ENCODE measurements at places on chromosomes 5 and 9.

DNA sequence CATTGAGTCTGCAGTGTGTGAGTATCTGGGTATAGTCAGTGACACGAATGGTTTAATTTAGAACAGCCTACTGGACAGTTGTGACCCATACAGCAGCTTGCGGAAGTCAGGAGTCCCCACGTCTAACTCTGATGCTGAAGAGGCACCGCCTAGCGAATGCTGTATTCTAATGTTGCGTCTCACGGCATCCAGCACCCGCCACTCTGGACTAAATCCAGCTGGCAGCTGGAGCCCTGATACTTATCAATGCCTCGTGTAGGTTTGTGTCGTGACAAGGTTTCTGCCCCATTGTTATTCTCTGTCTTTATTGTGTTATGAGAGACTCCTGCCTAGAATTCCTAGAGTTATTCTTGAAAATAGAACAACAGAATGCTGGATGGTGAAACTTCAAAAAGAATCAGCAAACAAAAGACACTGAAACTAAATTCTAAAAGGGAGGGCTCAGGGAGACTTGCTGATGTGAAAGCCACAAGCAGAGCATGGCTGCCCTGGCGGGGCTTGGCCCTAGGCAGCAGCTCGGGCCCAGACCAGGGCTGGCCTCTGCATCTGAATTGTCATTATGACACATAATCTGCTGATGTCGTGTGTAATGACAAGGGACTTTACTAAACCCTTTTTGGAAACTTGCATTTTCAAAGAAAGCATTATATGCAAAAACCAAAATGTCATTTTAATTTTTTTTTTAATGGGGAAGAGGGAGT lies 123.5 kb upstream of the ICE1 start:
- H3K36me3 ChIP-seq = no peaks in the 10 kb centered on the region
- DNase-seq = no peak
- H3K27ac ChIP-seq = no peak overlapping the region
- peaks cover 6% of the 10 kb centered on the region for H3K27me3 ChIP-seq
- no peak overlapping the region for H3K4me3 ChIP-seq

- H3K4me3 ChIP-seq = peak overlapping the region; percentile 94
- H3K36me3 ChIP-seq = peaks cover 45% of the 10 kb centered on the region
- DNase-seq = no peak
- no peaks in the 10 kb centered on the region for H3K27me3 ChIP-seq
- peaks cover 39% of the 10 kb centered on the region for H3K4me1 ChIP-seq
Measured at GRCh38 chr9:127735530-127736185, 564 bp upstream of the TOR2A start.

DNA sequence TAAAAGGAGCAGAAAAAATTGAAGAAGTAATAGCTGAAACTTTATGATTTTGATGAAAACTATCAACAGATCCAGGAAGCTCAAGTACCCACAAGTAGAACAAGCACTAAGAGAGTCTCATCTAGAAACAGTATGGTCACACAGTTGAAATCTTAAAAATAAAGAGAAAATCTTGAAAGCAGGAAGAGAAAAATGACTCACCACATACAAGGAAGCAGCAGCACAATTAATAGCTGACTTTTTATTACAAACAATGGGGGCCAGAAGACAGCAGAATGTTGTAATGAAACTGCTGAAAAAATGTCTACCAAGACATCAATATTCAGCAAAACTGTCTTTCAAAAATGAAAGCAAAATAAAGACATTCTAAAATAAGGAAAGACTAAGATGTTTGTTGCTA lies 1108.3 kb upstream of the DMAC1 start:
- H3K4me1 ChIP-seq = no peaks in the 10 kb centered on the region
- no peaks in the 10 kb centered on the region for H3K36me3 ChIP-seq
- DNase-seq = no peak
- H3K27me3 ChIP-seq = no peaks in the 10 kb centered on the region
- no peak overlapping the region for H3K27ac ChIP-seq

DNA sequence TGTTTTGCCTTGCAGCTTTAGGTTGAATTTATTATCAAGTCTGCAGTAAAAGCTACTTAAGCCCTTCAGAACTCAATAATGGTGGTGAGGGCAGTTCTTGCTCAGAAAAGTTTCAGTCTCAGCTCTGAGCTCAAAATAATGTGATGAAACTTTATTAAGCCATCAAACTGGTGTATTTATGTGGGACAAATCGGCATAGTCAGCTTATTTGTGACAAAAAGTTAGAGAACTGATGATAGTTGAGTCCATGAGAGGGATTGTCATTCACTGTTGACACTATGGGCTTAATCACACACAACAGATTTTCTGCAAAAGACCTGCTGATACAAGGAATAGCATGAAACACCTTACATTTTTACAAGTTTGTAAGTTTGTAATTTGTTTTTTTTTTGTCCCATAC lies 9.4 kb downstream of the SRD5A1 start:
- H3K4me1 ChIP-seq = no peaks in the 10 kb centered on the region
- no peak overlapping the region for H3K4me3 ChIP-seq
- no peaks in the 10 kb centered on the region for H3K27me3 ChIP-seq
- DNase-seq = no peak

- no peak for DNase-seq
- no peaks in the 10 kb centered on the region for H3K27me3 ChIP-seq
- peaks cover 94% of the 10 kb centered on the region for H3K4me1 ChIP-seq
- H3K36me3 ChIP-seq = no peaks in the 10 kb centered on the region
- no peak overlapping the region for H3K4me3 ChIP-seq
Measured at GRCh38 chr9:127545196-127546124, 66.6 kb upstream of the STXBP1 start.

GRCh38 chr5:120848883-120849282 lies 384.8 kb downstream of the PRR16 start:
- H3K4me1 ChIP-seq = no peaks in the 10 kb centered on the region
- H3K36me3 ChIP-seq = no peaks in the 10 kb centered on the region
- H3K27ac ChIP-seq = no peak overlapping the region
- no peak for DNase-seq
- no peak overlapping the region for H3K4me3 ChIP-seq
- no peaks in the 10 kb centered on the region for H3K27me3 ChIP-seq

GRCh38 chr5:72093824-72094223 lies 13.5 kb upstream of the MAP1B start:
- DNase-seq = no peak
- H3K27ac ChIP-seq = no peak overlapping the region
- no peak overlapping the region for H3K4me3 ChIP-seq

DNA sequence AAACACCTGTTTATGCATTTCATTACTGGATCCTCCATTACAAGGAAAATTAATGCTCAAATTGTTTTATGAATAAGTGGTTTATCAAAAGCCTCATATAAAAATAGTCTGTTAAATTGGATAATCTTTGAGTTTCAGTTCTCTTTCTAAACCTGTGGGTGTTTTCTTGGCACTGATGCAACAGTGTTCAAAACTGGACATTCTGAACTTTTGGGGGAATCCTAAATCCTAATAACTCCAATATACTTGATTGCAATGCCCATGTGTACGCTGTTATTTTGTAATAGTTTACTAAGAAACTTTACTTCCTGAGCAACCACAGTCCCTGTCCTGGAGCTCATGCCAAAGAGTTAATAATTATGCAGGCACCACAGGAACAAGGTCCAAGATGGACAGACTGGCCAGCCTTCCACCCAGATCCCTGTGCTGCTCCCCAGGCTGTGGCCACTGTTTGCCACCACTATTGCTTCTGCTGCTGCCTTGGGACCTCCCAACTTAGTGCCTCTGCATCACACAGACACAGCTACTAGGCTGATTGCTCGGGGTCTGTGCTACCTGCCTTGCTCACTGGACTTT lies 14.0 kb downstream of the IRGM start:
- no peaks in the 10 kb centered on the region for H3K27me3 ChIP-seq
- no peak overlapping the region for H3K27ac ChIP-seq
- no peak overlapping the region for H3K4me3 ChIP-seq
- no peaks in the 10 kb centered on the region for H3K4me1 ChIP-seq
- H3K36me3 ChIP-seq = no peaks in the 10 kb centered on the region
- DNase-seq = no peak

DNA sequence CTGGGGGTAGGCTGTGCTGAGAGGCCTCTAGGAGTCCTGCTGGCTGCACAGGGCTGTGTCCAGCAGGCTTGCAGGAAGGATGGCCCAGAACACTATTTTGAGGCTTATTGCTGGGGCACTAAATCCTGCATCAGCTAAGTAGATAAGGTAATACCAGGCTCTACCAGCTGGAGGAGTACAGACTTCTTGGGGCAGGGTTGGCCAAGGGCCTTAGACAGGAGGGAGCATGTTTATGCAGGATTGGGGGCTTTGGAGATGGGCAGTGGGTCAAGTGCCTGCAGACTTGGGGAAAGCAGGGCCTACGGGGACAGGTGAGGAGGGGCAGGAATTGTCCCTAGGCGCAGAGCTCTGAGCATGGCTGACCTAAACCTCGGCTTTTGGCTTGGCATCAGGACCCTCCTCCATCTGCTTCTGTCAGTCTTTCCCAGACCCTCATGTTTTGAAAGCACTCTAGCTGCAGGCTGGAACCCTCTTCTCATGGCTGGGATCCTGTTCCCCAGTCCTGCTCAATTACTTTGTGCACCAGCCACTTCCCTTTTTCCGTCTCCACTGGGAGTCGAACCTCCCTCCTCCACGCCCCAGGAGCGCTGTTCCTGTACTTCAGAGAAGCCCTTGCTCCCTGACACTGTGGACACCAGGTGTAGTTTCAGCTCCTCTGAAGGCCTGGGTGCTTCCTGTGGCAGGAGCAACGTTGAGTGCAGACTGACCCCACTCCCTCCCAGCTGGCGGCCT lies 61.0 kb upstream of the SPTLC1 start:
- no peaks in the 10 kb centered on the region for H3K36me3 ChIP-seq
- H3K4me1 ChIP-seq = no peaks in the 10 kb centered on the region
- H3K27me3 ChIP-seq = no peaks in the 10 kb centered on the region
- no peak overlapping the region for H3K27ac ChIP-seq
- H3K4me3 ChIP-seq = no peak overlapping the region

GRCh38 chr5:133421394-133421793 lies 190.9 kb downstream of the FSTL4 start:
- H3K27ac ChIP-seq = no peak overlapping the region
- peaks cover 5% of the 10 kb centered on the region for H3K4me1 ChIP-seq
- no peaks in the 10 kb centered on the region for H3K36me3 ChIP-seq
- peaks cover 33% of the 10 kb centered on the region for H3K27me3 ChIP-seq

DNA sequence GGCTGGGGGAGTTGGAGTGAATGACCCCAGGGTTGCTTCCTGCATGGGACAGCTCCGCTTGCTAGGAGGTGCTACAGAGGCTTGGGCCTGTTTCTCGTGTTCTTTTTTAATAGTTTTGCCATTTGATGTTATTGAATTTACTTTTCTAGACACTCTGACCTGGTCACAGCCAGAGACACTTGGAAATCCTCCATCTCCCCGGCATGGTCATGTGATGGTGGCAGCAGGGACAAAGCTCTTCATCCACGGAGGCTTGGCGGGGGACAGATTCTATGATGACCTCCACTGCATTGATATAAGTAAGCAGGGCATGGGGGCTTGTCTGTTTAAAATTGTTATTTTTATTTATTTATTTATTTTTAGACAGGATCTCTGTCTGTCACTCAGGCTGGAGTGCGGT lies 13.4 kb downstream of the HSPA5 start:
- no peak overlapping the region for H3K27ac ChIP-seq
- no peak overlapping the region for H3K4me3 ChIP-seq
- no peaks in the 10 kb centered on the region for H3K4me1 ChIP-seq
- H3K36me3 ChIP-seq = peaks cover 54% of the 10 kb centered on the region
- no peaks in the 10 kb centered on the region for H3K27me3 ChIP-seq
- no peak for DNase-seq

DNA sequence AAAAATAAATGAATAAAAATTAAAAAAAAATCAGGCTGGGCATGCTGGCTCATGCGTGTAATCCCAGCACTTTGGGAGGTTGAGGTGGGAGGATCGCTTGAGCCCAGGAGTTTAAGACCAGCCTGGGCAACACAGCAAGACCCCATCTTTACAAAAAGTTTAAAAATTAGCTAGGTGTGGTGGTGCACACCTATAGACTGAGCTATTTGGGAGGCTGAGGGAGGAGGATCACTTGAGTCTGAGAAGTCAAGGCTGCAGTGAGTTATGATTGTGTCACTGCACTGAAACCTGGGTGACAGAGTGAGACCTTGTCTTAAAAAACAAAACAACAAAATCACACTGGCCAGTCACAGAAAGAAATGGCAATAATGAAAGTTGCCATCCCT lies 3.4 kb upstream of the CNTRL start:
- DNase-seq = no peak
- peak overlapping the region; percentile 90 for H3K4me3 ChIP-seq
- H3K27me3 ChIP-seq = no peaks in the 10 kb centered on the region
- H3K36me3 ChIP-seq = no peaks in the 10 kb centered on the region

DNA sequence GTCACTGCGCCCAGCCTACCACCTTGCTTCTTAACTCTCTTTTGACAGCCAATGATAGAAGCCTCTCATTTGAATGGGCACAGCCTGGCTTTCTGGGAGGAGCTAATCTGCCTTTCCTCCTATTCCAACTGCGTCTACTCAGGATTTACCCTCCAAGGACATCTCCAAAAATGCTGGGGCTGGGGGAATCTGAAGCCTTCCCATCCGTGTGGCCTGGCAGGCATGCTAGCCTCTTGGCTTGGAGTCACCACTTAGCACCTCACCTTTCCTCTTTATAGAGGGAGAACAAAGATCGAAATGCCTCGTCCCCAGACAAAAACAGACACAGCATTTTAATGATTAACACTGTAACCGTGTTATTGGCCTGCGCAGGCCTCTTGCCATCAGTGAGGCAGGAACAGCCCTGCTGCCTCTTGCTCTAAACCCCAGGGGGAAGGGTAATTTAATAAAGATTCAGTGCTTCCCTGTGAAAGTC lies 108.2 kb upstream of the KLF4 start:
- no peaks in the 10 kb centered on the region for H3K36me3 ChIP-seq
- DNase-seq = no peak
- H3K27ac ChIP-seq = no peak overlapping the region

- no peak overlapping the region for H3K4me3 ChIP-seq
- no peak for DNase-seq
- no peak overlapping the region for H3K27ac ChIP-seq
- peaks cover 13% of the 10 kb centered on the region for H3K4me1 ChIP-seq
- no peaks in the 10 kb centered on the region for H3K36me3 ChIP-seq
Measured at GRCh38 chr5:137792303-137792702, 38.1 kb upstream of the HNRNPA0 start.

GRCh38 chr5:72468024-72468423 lies 39.2 kb downstream of the ZNF366 start:
- H3K27me3 ChIP-seq = no peaks in the 10 kb centered on the region
- no peak overlapping the region for H3K4me3 ChIP-seq
- no peaks in the 10 kb centered on the region for H3K36me3 ChIP-seq
- no peak for DNase-seq

- no peaks in the 10 kb centered on the region for H3K36me3 ChIP-seq
- H3K27ac ChIP-seq = no peak overlapping the region
- H3K4me1 ChIP-seq = no peaks in the 10 kb centered on the region
- H3K27me3 ChIP-seq = no peaks in the 10 kb centered on the region
- no peak for DNase-seq
Measured at GRCh38 chr5:140381972-140382371, 19.7 kb upstream of the ANKHD1 start.

GRCh38 chr5:52786949-52787599 lies 642 bp upstream of the ITGA1 start:
- peak overlapping the region; percentile 91 for H3K27ac ChIP-seq
- no peaks in the 10 kb centered on the region for H3K27me3 ChIP-seq
- H3K4me3 ChIP-seq = peak overlapping the region; percentile 75
- H3K36me3 ChIP-seq = no peaks in the 10 kb centered on the region

Measured in left ventricle myocardium inferior (tissue), 1 donor.